ENCODE measurements at places on chromosomes 7 and 10.

DNA sequence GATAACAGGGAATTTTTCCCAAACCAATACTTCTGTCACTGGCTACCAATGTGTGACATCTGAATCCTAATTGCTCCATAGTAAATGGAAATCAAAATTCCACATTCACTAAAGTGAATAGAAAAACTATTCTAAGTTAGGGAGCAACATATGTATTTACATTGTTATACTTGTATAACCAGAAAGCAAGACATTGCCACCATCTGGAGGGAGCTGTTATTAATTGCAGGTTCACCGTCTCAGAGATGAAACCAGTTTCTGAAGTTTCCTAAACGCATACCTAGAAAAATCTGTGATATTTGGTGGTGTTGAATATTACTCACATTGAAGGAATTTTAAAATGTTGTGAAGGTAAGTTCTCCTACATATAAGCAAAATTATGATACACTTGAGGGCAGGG, 390.1 kb downstream of the NXPH1 start:
- no peak for DNase-seq

DNA sequence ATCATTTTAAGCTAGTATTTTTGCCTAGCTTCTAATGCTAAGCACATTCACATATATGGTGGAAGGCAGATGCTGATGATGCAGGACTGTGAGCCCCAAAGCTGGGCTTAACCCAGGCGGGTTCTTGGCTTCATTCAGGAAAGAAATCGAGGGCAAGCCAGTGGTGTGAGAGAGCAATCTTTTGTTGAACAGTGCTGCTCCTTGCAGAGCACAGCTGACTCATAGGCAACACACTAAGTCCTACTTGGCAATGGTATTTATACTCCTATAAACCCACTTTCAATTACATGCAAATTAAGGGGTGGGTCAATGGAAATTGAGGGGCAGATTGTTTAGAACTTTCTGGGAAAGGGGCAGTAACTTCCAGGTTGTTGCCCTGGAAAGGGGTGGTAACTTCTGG, 42.0 kb upstream of the CELF2 start:
- no peak for DNase-seq

DNA sequence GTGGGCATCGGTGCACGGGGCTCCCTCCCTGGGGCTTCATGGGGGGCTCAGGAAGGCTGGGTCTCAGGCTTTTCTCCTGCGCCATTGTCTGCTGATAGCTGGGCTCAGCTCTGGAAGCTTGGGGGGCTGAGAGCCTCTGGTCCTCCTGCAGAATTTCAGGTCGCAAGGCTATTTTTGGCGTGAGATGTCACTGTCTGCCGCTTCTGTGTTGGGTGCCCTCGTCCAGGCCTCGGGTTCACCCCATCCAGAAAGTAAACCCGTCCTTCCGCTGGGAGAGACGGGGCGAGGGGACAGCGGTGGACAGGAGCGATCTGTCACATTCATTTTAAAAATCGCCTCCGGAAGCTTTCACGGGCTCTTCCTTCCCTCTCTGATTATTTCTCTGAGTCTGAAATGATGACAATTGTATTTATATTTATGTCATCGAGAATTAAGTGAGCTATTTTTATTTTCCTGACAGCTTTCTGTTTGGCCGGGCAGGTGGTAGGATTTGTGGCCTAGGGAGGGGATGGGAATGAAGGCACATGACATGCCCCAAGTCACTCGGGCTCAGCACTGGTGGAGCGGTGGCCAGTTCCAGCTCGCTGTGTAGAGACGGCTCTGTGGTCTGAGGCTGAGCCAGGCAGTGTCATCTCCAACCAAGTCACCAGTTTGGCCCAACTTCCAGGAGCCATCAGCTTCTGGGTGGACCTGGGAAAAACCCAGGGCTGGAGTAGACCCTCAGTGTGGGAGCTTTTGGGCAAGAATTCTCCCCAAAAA, 40.7 kb upstream of the AP5Z1 start:
- no peak for DNase-seq

- DNase-seq = no peak
These were observed 11.7 kb upstream of the EDRF1 start for GRCh38 chr10:125707541-125708468.

DNA sequence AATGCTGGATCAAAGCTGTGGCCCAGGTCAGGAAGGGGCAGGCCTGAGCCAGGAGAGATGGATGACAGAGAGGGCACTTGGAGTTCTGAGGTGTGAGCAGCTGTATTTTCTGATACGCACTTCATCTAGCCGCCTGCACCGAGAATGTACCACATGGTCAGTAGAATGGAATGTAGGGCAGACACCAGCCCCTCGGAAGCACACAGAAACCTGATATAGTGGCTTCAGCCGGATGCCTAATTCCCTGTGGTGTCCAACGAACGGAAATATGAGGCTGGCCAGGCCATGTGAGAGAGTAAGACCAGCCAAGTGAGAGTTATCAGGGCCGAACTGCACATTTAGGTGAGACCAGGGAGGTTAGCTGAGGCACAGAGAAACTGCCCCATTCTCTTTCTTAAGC, 46.7 kb upstream of the PLCE1 start:
- DNase-seq = no peak

GRCh38 chr7:83663131-83663530, 14.2 kb upstream of the SEMA3E start:
- DNase-seq = no peak

GRCh38 chr7:121026577-121027111, 38.1 kb downstream of the CPED1 start:
- no peak for DNase-seq

- no peak for DNase-seq
These were observed 8.1 kb downstream of the ADCK2 start for GRCh38 chr7:140680886-140681285.

- DNase-seq = no peak
These were observed 73.5 kb downstream of the RTKN2 start for GRCh38 chr10:62194924-62195674.

- no peak for DNase-seq
These were observed 8.3 kb downstream of the FAM204A start for GRCh38 chr10:118333871-118334270.

DNA sequence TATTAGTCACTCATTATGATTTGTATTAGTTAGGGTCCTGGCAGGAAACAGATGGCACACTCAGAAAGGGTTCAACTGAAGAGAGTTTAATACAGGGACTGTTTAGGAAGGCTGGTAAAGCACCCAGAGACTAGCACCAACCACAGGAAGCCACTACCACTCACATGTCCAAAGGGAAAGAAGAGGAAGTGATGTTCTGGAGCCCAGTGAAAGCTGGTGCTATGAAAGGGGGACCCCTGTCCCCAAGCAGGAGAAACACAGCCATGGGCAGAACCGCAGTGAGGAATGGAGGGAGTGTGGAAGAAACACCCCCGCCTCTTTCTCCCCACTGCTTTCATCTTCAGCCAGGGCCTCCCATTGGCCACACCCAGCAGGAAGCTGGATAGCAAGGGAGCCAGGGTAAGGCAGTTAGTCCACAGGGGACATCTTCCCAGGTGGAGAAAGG, 3.2 kb upstream of the VSIR start:
- no peak for DNase-seq

DNA sequence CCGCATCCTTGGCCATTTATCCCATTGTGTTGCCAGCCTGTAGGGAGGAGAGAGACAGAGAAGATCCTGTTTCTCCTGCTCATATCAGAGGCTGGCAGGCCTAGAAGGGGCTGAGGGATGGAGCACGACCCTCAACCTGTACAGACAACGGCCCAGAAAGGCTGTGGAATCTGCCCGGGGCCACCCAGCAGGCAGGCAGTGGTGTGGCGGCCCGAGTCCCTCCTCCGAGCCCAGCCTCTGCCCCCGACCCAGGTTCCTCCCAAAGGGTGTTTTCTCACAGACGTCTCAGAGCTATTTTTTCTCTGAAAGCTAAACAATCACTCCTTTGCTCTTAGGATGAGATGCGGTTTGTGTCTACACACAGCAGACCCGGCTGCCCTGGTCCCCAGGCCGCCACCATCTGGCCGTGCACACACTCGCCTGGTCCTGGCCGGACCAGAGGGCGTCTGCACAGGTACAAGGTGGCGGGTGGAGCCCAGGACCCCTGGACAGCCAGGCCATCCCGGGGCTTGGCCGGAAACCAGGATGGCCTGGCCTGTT, 69.3 kb downstream of the FOXL3 start:
- no peak for DNase-seq

DNA sequence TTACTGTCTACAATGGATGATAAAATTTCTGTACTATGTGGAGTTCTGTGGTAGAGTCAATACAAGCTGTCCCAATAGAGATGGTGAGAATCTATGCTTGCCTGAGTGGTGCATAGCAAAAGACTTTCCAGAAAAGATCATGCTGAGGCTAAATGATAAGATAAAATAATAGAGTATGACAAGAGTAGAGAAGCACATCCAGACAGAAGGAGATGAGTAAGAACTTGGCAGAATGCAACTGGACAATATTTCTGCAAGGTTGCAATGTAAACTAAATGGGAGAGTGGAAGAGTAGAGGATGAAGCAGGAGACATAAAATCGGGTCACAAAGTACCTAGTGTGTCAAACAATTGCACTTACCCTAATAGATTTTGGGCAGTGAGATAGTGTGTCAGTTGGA, 347.6 kb downstream of the MDFIC start:
- DNase-seq = no peak

- no peak for DNase-seq
These were observed 29.4 kb downstream of the WIPF3 start for GRCh38 chr7:29835718-29836117.

GRCh38 chr7:21966271-21966670, 20.6 kb upstream of the CDCA7L start:
- DNase-seq = no peak

DNA sequence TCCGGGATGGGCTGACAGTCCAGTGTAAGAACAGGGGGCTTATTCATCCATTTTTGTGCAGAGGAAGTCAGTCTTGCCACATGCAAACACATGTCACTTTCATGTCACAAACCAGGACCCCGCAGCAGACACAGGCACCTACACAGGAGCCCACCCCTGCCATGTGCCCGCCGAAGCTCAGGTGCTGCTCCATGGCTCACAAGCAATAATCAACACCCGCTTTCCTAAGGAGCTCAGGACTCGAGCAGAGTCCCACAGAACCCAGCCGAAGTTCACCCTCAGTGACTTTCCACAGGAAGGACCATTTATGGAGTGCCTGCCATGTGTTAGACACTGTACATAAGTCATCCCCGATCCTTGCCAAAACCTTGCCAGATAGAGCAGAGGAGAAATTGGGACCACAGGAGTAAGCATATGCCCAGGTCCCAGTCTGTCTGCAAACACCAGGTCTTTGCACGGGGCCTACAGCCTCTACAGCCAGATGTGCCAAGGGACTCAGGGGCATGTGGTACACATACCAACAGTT, 99.4 kb downstream of the EBF3 start:
- DNase-seq = no peak

- no peak for DNase-seq
These were observed 73.8 kb downstream of the PAXIP1 start for GRCh38 chr7:154929006-154929726.

DNA sequence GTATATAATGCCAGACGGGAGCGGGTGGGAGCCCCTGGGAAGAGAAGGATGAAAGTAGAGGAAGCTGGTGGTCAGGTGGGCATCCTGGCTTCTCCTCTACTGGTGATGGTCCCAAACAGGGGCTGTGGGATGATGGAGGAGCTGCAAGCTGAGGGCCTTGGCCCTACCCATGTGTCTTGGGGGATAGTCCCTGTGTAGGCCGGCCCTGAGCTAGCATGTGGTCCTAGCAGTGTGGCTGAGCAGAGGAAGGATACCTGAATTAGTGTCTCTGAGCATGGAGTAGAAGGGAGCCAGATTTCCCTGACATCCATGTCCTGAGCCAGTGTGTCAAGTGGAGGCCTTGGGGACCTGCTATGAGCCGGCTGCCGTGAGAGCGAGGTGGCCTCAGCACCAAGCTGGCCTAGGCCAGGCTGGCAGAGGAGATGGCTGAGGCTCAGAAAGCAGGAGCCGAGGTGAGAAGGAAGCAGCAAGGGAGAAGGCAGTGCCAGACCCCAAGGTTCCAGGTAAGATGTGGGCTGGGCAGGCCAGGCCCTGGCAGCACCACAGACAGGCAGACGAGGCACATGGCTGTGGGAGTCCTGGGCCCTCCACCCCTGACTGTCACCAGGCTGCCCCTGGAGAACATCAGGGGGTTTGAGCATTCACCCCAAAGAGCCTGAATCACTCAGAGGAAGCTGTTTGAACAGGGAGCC, 150.2 kb downstream of the ABCA13 start:
- DNase-seq = no peak

- DNase-seq = no peak
These were observed 105.3 kb upstream of the LYZL2 start for GRCh38 chr10:30734901-30735300.

GRCh38 chr7:51158211-51158610, 158.4 kb downstream of the COBL start:
- no peak for DNase-seq

GRCh38 chr10:29881336-29881771, 178.0 kb downstream of the JCAD start:
- no peak for DNase-seq

- DNase-seq = no peak
These were observed 122.3 kb upstream of the GALNT17 start for GRCh38 chr7:71009636-71010035.

GRCh38 chr10:96538683-96539082, 25.0 kb upstream of the TLL2 start:
- DNase-seq = no peak

All from activated CD4-positive, alpha-beta T cell treated with anti-CD3 and anti-CD28 coated beads, Interleukin-2, amount 50 U/mL, for 4 hours (primary cell).